Memory B cell (primary cell): ENCODE measurements at places on chromosomes 12 and 14.

GRCh38 chr12:92732216-92732615, 29.4 kb downstream of the PLEKHG7 start:
- no peak for DNase-seq

- no peak for DNase-seq
Measured at GRCh38 chr12:78121969-78122610, 291.4 kb downstream of the NAV3 start.

DNA sequence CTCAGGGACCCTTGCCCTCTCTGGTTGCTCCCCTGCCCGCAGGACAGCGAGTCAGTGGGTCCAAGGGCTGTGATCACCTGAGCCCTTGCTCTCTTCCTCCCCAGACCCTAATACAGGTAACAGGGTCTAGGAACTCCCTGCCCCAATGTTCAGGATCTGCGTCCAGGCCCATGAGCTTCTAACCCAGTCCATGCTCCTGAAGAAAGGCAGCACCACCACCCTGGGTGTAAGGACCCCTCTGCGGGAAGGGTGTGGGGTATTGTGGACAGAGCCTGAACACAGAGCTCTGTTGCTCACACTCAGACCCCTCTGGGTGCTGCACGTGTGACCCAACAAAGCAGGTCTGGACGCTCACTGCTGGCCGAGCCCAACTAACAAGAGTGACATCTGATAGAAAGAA, 18.3 kb downstream of the GLRX5 start:
- DNase-seq: no peak

GRCh38 chr12:26370098-26370497, 174.7 kb downstream of the SSPN start:
- no peak for DNase-seq

GRCh38 chr12:101619858-101620761, 25.3 kb downstream of the MYBPC1 start:
- DNase-seq: no peak
